ENCODE measurements at places on chromosomes 1 and 21.

DNA sequence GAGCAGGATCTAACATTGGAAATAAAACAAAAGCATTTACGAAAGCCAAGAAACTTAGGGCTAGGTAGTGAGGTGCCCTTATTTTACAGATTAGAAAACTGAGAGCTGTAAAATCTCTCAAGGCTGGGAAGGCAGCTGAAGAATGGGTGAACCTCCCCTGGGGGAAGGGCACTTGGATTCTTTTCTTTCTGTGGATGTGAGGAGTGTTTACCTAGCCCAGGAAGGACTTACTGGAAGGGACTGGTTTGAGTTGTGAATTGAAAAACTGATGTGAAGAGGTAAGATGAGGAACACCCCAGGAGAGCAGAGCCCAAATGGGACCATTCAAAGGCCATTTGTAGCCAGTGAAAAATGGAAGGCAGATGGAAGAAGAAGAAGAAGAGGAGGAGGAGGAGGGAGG is 74.7 kb upstream of the NGF start:
- DNase-seq = no peak

DNA sequence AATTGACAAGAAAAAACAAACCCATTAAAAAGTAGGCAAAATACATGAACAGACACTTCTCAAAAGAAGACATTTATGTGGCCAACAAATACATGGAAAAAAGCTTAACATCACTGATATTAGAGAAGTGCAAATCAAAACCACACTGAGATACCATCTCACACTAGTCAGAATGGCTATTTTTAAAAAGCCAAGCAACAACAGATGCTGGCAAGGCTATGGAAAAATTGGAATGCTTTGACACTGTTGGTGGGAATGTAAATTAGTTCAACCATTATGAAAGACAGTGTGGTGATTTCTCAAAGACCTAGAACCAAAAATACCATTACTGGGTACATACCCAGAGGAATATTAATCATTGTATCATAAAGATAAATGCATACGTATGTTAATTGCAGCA is 641.1 kb upstream of the B3GALT2 start:
- no peak for DNase-seq

GRCh38 chr1:20180129-20180843 is 5.6 kb upstream of the UBXN10 start:
- DNase-seq = no peak

GRCh38 chr1:11071463-11072215 is 11.8 kb upstream of the SRM start:
- no peak for DNase-seq

Data from nucleus accumbens (tissue), 56 donors.